ENCODE measurements at places on chromosomes 1 and 21. TPM values are rescaled to one million over a fixed set of nuclear protein-coding genes. Genes with fewer than 3 reads are reported as not detected.
A peak's percentile ranks its signal among the peaks of the same experiment; 100 is the strongest.

Gene LGR6
- 0.34 TPM for total RNA-seq

Gene CCSAP
- 10.8 TPM for total RNA-seq

Gene C1orf210
- total RNA-seq, result not detected

Gene F3
- total RNA-seq, result not detected

Gene CDC42
- total RNA-seq, result 310 TPM

Gene TCP10L
- 0.63 TPM for total RNA-seq

Gene GALE
- 43.6 TPM for total RNA-seq

Gene FCRL2
- total RNA-seq, result not detected

Gene MFAP2
- total RNA-seq, result not detected

Gene KCTD3
- 1.5 TPM for total RNA-seq

Gene MAP1LC3C
- total RNA-seq, result not detected

Gene LCE1A
- not detected for total RNA-seq

- DNase-seq, result no peak
These were observed 184.9 kb downstream of the KCNH1 start for GRCh38 chr1:210949039-210949438.

- DNase-seq, result no peak
These were observed 17.4 kb downstream of the KANK4 start for GRCh38 chr1:62301726-62302390.

- peak; percentile 27 for DNase-seq
These were observed 220.1 kb downstream of the SDCCAG8 start for GRCh38 chr1:243475966-243476365.

DNA sequence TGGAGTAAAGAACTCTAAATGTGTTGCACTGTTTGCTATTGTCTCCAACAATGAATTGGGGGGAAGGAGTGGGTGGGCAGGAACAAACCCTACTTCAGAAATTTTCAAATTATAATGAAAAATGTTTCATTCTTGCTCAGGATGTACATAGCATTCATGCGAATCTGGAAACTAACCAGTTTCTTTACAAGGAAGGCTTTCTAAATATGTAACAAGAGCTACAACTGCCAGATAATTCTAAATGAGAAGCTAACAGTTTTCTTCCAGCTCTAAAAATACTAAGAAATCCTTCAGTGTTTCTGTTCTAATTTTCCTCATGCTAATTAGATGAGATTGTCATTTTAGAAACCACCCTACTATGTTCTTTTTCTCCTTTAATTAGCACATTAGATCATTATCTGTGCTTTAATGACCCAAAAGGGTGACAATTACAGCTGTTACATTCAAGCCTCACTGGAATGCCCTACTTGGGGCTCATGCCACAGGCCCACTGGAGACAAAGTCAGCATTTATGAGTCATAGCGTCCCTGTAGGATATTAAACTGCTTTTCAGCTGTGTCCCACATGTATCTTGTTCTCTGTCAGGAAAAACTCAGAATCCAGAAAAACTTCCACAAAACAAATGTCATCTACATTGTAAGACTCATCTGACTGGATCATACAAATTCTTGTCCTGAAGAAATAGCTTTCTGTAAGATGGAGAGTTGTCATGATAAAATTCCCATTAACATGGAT lies 804.6 kb upstream of the CXADR start:
- no peak for DNase-seq

- no peak for DNase-seq
These were observed 18.5 kb upstream of the SEMA4A start for GRCh38 chr1:156134716-156135435.

DNA sequence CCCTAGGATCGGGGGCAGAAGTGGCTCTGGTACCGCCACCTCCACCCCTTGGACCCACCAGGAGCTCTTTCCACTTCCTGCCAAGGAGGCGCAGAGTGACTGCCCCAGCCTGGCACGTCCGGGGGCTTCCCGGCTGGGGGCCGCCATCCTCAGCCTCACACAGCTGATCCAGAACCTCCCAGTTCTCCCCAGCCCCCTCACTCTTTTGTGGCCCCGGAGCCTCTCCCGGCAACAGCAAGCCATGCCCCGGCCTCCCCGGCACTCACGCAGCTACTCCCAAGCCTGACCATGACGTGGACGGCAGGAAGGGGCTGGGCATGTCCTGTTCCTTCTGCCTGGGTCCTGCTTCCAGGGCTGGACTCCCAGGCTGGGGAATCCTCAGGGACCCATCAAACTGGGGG lies 17.1 kb downstream of the TP73 start:
- no peak for DNase-seq

DNA sequence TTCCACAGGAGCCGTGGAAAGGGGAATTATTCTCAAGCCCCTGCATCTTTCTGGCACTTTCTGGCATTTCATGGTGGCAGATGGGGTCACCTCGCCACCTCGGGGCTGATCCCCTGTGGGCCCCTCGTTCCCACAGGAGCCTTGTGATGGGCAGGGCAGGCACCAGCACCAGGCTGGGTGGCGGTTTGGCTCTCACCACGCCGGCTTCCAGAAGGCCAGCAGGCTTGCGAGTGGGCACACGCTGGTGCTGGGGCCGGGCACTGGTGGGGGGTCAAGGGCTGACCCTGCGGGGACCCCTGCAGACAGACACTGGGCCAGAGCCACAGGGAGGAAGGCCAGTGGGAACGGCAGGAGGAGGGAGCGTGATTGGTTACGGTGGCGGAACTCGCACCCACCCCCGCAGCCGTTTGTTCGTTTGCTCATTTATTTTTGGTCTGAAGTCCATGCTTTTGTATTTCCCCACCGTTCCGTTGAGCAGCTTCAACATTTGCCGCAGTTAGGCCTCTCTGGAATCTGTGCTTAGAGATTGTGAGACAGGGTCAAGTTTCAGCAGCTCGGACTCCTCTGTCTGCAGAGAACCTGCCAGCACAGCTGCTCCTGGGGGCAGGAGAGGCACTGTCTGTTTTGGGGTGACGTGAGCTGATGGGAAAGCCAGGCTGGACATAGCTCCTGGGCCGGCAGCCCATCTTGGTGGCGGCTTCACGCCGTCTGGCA lies 5.3 kb downstream of the COL18A1 start:
- DNase-seq, result no peak

GRCh38 chr21:36990508-36991205 lies 15.8 kb upstream of the RIPPLY3 start:
- DNase-seq, result no peak

- DNase-seq, result no peak
These were observed 12.4 kb downstream of the LMOD1 start for GRCh38 chr1:201933840-201934430.

DNA sequence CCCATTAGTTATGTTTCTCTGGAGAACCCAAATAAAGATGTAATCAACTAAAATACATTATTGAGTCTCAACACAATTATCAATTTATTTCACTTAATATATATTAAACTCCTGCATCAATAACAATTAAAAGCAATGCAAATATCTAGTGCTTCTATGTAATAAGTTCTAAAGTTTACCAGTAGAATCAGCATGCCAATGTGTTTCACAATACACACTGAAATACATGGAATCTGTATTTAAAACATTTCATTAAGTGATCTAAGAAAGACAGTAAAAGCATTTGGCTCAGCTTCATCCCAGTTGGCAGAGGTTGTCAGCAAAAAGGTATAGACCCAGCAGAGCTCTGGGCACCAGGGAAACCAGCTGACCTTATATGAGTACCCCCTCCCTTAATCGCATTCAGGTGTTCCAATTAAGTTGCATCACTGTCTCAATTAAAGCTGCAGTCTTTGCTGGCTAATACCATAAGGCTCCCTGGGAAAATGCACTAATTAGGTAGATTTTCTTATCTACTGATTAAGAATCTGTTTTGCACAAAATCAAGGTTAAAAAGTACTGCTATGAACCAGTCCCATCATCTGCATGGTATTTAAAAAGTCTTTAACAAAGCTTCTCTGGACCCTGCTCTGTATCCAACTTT lies 63.1 kb downstream of the NIBAN1 start:
- no peak for DNase-seq

DNA sequence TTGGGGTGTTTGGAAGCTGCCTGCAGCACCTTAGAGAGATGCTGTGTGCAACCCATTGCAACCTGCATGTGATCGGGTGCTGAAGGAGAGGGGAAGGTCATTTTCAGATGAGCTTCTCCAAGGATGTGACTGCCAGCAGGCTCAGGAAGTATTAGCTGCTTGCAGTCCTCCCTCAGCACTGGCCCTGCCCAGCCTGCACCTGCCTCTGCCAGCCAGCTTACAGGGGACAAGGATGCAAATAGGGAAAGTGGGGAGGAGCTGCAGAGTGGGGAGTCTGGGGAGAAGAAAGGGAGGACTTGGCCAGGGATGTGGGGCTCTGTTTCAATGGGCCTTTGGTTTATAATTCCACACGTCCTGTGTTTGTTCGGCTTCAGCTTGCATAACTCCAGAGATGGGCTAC lies 254.5 kb downstream of the RRAGC start:
- DNase-seq, result no peak

GRCh38 chr1:53637511-53638359 lies 101.2 kb downstream of the GLIS1 start:
- no peak for DNase-seq

GRCh38 chr1:17984583-17984982 lies 123.0 kb upstream of the IGSF21 start:
- DNase-seq, result peak; percentile 54

DNA sequence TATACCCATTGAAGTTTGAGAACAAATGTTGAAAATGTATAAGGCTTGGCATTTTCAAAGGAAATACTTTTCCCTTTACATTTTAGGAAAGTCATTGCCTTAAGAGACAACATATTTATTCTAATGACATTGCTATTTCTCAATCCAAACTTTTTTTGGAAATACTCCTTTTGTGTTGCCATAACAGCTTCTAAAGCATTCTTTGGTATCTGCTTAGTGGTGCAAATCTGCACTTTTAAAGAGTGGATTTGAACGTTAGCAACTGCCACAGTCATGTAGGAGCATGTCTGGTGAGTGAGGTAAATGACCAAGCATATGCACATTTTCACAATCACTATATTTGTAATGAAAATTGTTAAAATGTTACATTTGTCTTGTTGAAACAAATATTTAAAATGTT lies 124.4 kb upstream of the GORAB start:
- no peak for DNase-seq

DNA sequence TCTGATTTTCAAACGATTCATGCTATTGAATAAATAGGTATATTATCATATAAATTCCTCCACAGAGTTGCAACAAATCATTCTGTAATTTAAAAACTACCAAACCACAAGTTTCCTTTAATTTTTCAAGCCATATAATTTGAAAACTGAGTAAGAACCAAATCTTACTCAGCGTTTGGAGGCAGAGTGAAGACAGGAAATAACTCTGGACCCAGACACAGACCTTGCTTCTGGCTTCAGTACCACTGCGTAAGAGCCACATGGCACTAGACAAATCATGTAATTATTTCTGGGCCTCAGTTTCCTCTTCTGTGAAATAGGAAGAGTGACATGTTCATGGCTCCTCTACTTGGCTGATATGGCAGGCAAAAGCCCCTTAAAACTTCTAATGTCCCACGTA lies 82.4 kb downstream of the SMYD2 start:
- no peak for DNase-seq

DNA sequence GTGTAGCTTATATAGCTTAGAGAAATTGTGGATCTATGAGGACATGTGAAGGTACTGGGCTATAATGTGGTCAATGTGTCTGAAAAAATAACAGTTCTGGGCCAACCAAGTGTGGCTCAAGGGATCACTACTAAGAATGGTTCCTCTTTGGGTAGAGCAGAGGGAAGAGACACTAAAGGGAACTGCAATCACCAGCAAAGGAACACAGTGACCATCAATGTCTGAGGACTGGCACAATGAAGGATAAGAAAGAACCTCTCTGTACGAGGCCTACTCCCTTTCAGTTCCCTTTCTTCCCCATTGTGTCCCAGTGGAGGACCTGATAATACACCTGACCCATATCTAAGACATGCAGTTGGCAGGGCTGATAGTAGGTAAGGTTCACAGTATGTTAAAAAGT lies 89.9 kb upstream of the JAK1 start:
- DNase-seq, result no peak

GRCh38 chr1:170145770-170146676 lies at the start of gene NTMT2:
Gene NTMT2, plus strand, starts transcription at chr1:170145959. Its CDS starts 149 bp downstream, at chr1:170146108.
- no peak for DNase-seq

DNA sequence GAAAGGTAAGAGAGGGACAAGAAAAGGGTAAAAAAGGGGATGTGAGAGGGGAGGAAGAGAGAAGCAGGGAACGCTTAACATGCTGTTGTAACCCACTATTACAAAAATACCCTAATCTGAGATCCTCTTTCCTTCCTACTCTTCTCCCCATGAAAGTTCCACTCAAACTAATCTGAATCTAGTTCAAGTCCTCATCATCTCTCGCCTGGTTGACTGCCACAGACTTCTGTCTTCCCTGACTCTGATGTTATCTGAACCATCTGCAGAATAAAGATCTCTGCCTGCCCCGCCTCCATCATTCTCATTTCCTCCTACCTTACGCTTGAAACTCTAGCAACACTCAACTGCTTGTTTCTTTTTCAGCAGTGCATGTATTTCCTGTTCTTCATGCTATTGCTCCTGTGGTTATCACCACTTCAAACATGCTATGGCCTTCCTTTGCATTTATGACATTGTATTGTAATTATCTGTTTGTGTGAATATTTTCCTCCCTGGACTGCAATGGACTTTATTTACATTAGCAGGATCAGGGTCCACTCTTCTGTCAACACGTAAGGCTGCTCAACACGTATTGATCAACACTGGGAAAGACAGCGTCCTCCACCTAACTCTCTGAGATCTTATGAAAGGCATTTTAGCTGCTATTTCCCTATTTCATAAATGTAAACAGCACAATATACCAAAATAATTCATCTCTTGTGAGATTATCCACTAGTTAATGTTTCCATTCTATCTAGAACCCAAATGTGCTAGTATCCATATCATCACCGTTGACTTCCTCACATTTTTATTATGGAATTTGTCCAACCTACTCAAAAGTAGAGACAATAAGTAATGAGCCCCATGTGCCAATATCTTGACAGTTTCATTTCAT lies 215.5 kb upstream of the USP25 start:
- peak; percentile 66 for DNase-seq

DNA sequence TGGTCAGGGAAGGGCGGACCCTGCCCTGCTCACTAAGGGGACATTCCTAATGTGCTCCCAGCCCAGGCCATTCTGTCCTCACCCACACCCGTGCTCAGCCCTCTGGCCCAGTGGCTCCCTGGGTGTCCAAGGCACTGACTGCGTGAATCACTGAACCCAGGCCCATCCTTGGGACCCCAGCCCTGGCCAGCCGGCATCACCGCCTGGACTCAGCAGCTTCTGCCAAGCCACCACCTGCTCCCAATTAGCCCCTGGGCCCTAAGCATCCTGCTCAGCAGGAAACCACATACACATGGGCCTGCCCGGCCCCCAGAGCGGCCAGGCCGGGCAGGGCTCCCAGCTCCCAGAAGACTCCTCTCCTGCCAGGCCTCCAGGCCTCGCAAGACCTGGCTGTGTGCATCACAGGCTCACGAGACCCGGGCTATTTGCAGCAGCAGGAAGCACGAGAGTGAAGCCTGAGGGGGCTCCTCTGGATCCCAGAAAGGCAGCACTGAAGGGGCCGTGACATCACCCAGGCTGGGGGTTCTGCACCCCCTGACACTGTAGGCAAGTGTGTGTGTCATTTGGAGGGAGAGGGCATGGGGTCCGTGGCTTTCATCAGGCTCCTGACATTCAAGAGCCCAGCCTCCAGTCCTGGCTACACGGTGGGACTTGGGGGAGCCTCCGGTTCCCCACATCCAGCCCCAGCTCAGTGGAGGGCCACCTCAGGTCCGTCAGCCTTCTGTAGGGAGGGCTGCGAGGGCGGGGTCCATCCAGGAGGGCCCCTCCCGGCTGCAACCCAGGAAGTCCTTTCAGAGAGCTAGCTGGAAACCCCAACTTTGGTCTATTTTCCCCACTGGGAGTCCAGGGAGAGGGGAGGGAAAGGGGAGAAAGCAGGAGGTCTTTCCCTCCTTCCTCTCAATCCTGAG lies 1.6 kb downstream of the MFAP2 start:
- no peak for DNase-seq

- DNase-seq, result no peak
These were observed 54.9 kb downstream of the TMEM53 start for GRCh38 chr1:44619261-44619900.

Data from activated CD8-positive, alpha-beta T cell treated with anti-CD3 and anti-CD28 coated beads for 36 hours (primary cell).